Osteoblast (primary cell): ENCODE measurements at places on chromosomes 3 and 15.

- no peak for DNase-seq
Observed at GRCh38 chr15:68075764-68076385, 21.8 kb downstream of the PIAS1 start.

DNA sequence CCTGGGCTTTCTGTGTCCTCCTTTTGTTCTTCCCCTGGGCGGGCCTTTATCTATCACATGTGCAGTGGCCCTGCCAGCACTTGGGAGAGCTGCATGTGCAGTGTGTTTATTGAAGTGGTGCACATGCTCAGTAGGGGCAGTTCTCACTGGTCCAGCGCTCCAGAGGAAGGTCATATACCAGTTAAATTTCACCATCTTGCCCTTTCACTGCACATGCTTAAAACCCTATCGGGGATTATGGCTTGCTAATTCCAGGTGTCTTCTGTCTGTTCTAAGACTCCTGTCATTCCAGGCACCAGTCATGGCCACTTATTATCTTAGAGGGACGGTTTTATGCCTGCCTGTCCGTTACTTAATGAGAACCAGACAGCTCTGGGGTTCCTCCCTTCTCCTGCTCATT lies 52.2 kb downstream of the ROPN1B start:
- DNase-seq, result no peak

DNA sequence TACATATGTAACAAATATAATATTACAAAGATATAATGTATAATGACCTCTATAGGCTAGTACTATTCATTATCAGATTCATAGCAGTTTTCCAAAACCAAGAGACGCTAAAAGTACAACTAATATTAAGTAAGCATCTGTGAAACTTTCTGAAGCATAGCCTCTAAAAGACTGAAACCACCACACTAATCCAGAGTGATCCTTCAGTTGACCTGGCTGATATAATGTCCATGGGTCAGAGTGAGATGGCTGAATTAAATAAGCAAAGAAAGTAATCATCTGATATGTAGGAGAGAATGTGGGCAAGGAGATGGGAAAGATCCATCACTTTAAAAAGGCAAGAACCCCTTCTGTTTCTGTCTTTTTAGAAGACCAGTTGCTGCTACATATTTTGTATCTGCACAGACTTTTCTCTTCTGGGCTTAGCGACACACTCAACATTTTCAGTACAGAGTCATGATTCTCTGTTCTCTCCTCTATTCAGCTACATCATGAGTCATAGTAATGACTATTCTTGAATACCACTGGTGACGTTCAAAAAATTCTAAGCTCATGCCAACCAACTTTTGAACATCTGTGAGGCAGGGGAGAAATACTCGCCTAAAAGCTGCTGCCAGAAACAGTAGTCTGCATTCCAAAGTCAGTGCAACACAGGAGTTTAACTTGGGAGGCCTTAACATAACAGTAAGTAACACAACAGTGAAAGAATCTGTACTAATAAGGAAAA lies 149.6 kb downstream of the MAGI1 start:
- DNase-seq, result peak; percentile 94

DNA sequence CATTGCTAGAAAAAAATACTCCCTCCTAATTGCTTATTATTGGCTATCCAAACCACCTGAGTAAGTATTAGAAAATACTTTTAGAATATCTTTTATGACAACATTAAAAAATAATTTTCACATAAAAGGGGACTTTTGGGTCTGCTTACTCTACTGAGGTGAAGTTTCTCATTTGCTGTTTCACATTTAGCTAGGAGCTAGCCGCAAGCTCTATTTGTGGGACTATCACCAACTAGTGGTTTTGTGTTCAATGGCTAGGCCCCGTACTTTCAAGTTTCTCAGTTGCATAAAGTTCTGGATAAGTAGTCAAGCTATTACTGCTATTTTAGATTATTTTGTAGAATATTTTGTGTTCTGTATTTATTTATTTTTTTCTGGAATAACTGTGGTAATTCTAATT lies 244.2 kb upstream of the SLITRK3 start:
- no peak for DNase-seq

DNA sequence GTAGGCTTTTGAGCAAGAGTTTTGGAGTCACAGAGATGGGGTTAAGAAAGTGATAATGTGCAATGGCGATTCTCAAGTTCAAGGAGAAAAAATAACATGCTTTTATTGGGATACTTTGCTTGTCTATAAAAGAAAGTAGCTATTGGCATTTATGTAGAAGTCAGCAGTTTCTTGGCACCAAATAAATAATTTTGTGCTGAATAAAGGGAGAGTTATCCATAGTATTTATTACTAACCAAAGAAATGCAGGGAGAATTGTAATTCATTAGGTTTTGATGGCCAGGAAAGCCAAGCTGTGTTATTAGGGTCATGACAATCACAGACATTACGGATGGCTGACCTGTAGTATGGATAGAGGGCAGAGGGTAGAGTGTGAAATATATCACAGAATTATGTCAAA lies 33.1 kb downstream of the BTD start:
- DNase-seq, result peak; percentile 23

- DNase-seq, result peak; percentile 55
Observed at GRCh38 chr15:101326462-101327146, 31.6 kb upstream of the SNRPA1 start.

GRCh38 chr3:170572665-170573253 lies 13.1 kb downstream of the SLC7A14 start:
- DNase-seq, result peak; percentile 47

- no peak for DNase-seq
Observed at GRCh38 chr3:155908605-155909004, 38.2 kb downstream of the GMPS start.

DNA sequence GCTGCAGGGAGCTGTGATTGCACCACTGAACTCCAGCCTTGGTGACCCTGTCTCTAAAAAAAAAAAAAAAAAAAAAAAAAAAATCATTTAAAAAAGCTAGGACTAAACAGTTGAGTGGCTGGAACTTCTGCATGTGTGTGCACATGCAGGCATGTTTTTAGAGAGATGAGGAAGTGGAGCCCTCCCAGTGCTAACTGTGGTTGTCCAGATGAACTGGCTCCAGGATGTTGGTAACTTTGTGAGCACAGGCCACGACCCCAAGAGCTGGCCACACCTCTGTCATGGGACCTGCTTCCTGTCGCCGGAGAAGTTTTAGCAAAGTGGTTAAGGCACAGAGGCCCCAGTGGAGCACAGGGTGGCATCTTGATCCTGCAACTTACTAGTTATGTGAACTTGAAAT lies 27.0 kb downstream of the CHCHD6 start:
- no peak for DNase-seq

DNA sequence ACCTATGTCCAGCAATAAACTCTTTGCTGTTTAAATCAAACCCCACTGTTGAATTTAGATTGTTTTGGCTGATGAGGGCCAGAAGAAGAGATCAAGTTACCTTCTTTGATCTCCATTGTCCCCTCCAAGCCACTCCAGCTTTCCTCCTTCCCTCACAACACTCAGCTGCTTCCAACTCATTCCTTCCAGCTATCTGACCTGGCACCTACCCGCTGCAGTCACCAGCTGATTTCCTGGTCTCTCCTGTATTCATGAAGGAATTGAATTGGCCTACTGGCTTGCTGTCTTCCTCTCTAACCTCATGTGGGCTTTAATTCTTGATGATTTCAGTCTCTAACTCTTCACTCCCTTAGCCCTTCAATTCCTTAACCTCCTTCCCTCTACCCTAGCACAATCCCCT lies 40.8 kb upstream of the ABHD17C start:
- DNase-seq, result no peak

- DNase-seq, result no peak
Observed at GRCh38 chr3:49076646-49077045, 17.2 kb downstream of the QRICH1 start.

- no peak for DNase-seq
Observed at GRCh38 chr15:57122080-57122840, 203.8 kb downstream of the TCF12 start.

DNA sequence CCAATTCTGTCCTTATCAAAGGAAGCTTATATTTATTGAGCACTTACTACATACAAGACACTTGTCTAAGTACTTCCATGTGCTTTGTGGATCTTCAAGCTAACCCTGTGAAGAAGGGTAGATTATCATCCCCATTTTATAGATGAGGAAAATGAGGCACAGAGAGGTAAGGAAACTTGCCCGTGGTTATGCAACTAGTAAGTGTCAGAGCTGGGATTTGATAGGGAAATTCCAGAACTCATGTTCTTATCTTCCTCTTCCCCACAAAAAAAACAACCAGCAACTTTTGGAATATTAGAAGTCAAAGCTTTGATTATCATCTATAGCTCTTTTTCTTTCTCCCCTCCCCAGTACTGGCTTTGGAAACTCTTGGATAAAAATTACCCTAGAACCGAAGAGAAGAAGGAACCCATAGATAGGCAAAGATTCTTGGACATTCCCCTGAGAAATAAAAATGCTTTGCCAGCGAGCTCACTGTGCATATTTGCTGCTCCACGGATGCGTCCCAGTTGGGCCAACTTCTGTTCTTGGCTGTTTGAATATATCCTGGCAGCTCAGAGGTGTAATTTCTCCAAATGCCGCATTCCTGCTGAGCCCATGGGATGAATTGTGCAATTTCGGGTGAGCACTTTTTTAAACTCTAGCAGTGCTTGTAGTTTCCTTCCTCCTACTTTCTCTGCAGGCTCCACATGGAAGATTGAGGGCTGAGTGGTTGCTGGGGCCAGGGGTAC lies 591.5 kb upstream of the CFAP20DC start:
- peak; percentile 82 for DNase-seq

- DNase-seq, result no peak
Observed at GRCh38 chr3:126482503-126483255, 7.0 kb upstream of the ZXDC start.

DNA sequence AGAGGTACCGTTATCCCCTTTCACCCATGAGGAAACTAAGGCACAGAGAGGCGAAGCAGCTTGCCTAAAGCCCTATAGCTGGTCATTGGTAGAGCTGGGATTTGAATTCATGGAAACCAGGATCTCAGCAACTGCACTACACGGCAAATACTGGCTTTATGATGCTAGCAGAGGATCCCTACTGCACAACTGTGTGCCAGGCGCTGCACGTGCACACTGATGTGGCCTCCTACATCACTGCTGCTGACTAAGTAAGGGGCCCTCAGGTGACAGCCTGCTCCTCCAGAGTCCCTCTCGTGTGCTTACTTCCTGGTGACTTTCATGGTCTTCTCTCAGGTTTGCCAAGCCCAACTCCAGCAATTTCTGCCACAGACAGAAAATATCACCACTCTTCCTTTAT lies 3.4 kb upstream of the POLG start:
- no peak for DNase-seq

DNA sequence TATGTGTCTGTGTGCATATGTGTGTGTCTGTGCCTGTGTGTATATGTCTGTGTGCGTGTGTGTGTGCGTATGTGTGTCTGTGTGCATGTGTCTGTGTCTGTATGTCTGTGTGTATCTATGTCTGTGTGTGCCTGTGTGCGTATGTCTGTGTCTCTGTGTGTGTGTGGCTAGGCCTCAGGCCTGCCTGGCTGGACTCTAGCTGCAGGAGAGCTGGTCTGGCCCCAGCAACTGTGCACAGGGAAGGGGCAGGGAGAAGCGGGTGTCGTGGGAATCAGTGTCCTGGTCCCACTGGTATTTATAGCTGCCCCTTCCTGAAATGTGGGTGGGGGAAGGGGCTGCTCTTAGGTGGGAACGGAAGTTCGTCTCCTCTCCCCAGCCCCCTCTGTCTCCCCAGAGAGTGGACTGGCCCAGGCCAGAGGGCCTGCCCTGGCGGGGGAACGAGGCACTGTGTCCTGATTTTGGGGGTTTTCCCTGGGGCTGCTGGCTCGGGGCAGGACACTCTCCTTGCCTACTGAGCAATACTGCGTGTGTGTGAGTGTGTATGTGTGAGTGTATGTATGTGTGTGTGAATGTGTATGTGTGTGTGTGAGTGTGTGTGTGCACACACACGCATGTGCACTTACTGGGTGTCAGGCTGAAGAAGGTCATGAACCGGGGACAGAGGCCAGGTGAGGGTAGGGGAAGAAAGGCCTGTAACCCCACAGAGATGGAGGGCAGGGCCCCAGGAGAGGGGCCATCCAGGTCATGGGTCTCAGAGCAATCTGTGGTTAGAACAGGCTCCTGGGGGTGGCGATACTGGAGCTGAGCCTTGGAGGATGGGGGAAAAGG lies 6.6 kb downstream of the CSPG4 start:
- DNase-seq, result peak; percentile 44

GRCh38 chr15:33419701-33420100 lies 108.9 kb downstream of the RYR3 start:
- DNase-seq, result no peak

GRCh38 chr15:51097553-51098330 lies 3.0 kb upstream of the TNFAIP8L3 start:
- peak; percentile 98 for DNase-seq

- peak; percentile 91 for DNase-seq
Observed at GRCh38 chr15:87752250-87752951, 504.1 kb downstream of the NTRK3 start.

DNA sequence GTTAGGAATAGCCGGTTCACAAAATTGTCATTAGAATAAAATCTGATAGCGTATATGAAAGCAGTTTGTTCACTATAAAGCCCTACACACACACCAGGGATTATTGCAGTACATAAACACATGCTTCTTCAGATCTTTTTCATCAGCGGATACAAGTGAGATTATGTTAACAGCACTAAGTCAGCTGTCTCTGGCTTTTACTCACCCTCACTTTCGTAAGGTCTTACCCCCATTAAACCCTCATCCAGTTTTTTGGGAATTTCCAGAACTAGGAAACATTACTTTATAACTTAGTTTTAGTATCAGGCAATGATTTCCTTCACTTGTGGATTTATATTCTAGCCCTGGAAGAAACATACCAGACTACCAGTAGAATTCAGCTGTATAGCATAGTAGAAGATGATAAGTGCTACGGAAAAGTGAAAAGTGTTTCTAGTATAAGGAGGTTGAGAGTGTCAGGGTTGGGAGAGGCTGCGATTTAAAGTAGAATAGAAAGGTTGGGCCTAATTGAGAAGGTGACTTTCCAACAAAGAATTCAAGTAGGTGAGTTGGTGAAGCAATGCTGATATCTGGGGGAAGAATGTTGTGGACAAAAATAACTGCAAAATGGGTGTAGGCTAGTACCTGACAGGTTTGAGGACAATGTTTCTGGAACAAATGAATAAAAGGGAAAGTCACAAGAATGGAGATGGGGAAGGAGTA lies 22.7 kb downstream of the TMEM207 start:
- DNase-seq, result no peak

DNA sequence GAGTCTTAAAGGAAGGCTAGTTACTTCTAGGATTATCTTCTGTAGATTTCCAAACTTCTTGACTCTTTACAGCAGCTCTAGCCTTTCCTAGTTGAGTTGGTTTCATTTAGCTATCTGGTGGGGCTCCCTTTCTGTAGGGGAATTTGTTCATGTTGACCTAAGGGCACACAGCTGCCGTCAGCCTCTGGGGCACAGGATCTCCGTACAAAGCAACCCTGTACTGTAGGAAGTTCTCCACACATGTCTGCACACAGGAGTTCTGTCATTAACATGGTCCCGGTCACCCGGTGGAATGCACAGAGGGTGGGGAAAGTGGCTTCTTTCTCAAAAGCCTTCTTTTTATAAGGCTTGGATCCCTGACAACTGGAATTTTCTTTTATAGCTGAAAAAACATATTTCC lies 88.7 kb upstream of the TNIK start:
- no peak for DNase-seq

DNA sequence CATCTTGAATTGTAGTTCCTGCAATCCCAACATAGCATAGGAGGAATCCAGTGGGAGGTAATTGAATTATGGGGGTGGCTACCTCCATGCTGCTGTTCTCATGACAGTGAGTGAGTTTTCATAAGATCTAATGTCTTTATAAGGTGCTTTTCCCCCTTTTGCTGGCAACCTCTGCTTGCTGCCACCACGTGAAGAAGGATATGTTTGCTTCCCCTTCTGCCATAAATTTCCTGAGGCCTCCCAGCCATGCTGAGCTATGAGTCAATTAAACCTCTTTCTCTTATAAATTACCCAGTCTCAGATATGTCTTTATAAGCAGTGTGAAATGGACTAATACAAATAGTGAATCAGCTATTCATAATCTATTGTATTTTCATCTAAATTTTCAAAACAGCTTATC lies 537.3 kb downstream of the EPHA3 start:
- no peak for DNase-seq
